ENCODE measurements at places on chromosomes 12 and 14.

- DNase-seq, result no peak
Observed at GRCh38 chr12:94534774-94535509, 75.3 kb upstream of the CEP83 start.

GRCh38 chr12:3341594-3341993 lies 149.4 kb upstream of the PRMT8 start:
- DNase-seq, result no peak

DNA sequence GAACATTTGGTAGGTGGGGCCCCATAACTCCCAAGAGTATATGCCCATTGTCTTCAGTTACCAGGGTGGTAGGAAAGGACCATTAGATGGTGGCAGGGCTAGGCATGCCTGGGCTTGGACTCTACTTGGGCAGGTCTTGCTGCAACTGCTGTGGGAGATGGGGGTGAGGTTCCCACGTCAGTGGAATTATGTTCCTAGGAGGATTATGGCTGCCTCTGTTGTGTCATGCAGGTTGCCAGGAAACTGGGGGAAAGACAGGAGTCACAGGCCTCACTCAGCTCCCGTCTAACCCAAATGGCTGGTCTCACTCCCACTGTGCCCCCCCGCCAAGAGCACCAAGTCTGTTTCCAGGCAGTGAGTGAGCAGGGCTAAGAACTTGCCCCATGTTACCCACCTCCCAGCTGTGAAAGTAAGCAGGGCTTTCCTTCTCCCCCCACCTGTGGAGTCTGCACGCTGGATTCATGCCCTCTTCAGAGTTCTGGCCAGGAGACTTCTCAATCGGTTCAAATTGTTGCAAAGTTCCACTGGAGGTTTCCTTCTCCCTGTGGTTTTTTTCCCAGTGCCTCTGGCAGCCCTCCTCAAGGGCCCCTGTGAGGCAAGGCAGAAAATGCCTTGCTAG lies 337.5 kb downstream of the CCDC91 start:
- DNase-seq, result no peak

- no peak for DNase-seq
Observed at GRCh38 chr14:93010522-93011140, 87.7 kb downstream of the CHGA start.

DNA sequence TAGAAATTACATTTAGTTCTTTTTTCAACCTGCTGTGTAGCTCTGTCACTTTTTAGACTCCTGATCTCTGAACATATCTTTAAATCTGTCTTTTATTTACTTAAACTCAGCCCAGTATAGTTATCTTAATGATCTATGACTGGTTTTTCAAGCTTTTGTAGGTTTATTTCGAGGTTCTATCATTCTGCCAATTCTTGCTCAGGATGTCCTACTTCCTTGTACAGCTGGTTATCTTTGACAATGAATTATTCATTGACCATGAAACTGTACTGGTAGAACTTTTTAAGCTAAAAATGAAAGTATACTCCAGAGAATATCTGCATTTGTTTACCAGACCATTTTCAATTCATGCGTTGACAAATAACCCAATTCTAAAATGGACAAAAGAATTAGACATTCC lies 37.8 kb downstream of the TC2N start:
- no peak for DNase-seq

DNA sequence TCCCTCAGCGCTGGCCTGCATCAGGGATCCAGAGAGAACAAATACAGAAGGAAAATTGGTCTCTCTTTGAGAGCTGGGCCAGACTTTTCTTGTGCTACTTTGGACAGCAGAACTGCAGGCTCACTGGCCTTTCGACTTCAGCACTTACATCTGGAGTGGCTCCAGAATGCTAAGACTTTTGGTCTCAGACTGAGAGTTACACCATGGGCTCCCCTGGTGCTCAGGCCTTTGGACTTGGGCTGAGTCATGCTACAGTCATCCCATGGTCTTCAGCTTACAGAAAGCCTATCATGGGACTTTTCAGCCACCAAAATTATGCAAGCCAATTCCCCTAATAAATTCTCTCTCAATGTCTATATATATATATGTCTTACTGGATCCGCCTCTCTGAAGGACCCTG lies 9.0 kb upstream of the CD163 start:
- DNase-seq, result no peak

GRCh38 chr14:101078170-101078891 lies 174.8 kb upstream of the RTL1 start:
- no peak for DNase-seq

DNA sequence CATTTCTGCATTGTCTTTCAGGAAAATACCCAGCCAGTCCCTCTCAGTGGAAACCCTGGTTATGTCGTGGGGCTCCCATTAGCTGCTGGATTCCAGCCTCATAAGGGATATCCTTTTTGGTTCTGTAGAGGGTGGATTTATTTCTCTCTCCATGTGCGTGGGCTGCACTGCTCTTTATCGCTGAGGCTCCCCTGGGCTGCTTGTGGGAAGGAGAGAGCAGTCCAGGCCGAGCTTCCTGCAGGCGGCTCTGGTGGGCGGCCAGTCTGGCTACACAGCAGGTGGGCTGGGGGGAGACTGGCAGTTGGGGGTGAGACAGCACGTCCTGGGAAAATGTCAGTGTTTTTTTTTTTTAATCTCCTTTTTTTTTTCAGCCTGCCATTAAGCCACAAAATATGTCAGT lies 27.6 kb downstream of the TCTN1 start:
- DNase-seq, result no peak

DNA sequence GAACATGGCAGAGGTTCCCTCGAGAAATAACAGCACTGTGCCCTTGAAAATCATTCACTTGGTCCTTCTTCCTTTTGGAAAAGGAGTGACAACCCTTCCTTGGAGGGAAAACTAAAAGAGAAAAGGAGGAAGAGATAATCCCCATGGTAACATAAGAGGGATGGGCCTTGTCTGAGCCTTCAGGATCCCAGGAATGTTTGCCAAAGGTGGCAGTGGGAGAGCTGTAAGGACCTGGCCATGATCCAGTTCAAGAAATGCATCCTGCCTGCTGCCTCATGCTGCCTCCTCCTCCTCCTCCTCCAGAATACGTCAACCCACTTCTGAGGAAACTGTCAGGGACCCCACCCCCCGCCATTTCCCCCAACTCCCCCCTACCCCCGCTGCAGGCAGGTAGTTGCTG lies 118.8 kb downstream of the KCNK10 start:
- no peak for DNase-seq

DNA sequence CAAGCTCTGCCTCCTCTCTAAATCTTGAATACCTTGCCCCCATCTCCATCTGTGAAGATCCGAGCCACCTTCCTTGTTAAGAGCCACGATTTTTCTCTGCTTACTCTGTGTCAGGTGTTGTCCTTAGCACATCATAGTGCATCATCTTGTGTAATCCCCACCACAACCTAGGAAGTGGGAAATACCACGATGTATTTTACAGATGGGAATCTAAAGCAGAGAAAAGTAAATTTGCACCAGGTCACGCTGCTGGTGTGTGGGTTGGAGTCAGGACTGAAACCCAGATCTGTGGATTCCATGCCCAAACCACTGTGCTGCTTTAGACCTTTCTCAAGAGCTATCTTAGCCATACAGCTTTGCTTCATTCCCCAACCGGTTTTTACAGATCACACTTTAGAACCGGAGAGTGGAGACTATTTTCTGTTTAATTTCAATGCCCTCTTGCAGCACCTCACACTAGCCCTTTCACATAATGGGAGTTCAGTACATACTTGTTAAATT lies 94.6 kb downstream of the PPM1A start:
- no peak for DNase-seq

GRCh38 chr12:25494926-25495325 lies 58.2 kb downstream of the LMNTD1 start:
- DNase-seq, result no peak

DNA sequence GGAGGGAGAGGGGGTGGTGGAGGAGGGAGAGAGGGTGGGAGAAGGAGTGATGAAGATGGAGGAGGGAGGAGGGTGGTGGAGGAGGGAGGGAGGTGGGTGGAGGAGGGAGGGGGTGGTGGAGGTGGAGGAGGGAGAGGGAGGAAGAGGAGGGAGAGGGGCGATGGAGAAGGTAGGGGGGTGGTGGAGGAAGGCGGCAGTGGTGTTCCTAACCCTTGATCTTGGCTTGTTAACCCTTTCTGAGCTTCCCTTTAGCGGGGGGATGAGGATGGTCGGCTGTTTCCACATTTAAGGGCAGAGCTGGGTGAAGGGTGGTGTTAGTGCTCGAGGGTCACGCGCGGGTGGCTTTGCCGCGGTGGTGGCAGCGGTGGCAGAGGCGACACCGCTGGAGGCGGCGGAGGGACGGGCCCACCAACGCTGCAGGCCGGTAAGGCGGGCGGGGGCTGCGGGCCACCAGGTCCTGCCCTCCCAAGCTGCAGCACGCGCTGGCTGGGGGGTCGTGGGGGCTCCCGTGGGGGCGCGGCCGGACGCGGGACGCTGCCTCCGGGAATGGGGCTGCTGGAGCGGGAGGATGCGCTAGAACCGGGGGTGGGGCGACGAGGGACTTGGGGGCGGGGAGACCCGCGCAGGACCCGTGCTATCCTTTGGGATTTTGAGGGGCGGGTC lies 156.3 kb downstream of the PTPN11 start:
- DNase-seq, result no peak

DNA sequence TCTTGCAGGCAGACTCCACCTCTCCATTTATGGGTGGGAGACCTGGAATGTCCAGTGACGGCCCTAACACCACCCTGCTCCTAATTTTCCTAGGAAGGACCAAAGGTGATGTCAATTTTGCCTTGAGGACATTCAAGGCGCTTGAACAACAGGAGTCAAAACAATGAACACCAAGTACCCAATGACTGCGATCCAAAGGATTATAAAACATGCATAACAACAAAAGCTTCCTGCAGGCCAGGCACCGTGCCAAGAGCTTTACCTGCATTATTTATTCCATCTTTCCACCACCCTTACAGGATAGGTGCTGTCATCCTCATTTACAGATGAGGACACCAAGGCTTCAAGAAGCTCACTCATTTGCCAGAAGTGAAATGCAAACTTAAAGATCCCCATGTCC lies 15.2 kb upstream of the FOXN3 start:
- no peak for DNase-seq

DNA sequence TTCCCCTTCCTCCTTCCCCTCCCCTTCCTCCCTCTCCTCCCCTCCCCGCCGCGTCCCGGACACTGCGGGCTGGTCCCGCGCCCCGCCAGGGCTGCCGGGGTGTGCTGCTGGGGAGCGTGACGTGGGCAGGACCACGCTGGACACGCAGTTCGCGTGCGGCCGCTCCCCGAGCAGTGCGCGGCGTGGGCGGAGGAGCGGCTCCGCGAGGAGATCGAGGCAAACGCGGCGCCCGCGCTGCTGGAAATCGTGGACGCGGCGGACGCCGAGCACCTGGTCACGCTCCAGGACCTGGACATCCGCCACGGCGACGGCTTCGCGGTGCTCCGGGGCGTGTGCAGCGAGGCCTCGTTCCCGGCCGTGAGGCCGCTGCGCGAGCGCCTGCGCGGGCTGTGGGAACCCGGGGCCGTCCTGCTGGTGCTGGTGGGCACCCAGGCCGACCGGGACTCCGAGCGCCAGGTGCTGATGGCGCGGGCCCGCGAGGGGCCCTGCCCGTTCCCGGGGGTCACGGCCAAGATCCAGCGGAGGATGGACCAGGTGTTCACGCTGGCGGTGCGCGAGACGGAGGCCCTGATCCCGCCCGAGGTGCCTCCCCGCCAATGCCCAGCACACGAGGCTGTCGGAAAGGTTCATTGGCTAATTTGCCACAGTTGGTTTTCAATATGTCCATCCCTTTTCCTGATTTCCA lies 84.3 kb downstream of the TNFAIP2 start:
- DNase-seq, result no peak

DNA sequence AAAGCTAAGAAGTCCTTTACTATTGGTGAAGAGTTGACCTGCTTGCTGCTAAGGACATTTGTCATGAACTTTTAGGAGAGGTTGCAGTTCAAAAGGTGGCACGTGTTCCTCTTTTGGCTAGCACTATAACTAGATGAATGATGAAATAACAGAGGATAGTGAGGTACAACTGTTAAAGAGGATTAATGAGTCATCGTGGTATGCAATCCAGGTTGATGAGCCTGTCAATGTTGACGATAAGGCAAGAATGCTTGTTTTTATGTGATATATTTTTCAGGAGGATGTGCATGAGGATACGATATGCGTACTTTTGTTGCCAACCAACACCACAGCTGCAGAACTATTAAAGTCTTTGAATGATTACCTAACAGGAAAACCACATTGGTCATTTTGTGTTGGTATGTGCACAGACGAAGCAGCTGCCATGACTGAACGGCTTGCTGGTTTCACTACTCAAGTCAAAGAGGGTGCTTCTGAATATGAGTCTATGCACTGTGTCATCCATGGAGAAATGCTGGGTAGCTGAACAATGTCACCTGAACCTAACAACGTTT lies 10.6 kb downstream of the CEP128 start:
- peak; percentile 77 for DNase-seq

DNA sequence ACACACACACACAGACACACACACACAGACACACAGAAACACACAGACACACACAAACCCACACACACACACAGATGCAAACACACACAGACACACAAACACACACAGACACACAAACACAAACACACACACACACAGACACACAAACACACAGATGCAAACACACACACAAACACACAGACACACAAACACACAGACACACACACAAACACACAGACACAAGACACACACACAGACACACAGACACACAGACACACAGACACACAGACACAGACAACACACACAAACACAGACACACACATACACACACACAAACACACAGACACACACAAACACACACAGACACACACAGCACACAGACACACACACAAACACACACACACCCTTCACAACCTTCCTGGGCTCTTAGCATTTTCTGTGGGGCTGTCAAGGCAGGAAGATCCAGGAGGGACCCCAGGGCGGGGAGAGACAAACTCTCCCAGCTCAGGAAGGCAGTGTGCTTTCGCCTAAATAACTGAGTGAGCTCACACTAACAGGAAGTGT lies 24.2 kb upstream of the INF2 start:
- no peak for DNase-seq

GRCh38 chr14:78631551-78631950 lies 461.4 kb downstream of the NRXN3 start:
- no peak for DNase-seq

DNA sequence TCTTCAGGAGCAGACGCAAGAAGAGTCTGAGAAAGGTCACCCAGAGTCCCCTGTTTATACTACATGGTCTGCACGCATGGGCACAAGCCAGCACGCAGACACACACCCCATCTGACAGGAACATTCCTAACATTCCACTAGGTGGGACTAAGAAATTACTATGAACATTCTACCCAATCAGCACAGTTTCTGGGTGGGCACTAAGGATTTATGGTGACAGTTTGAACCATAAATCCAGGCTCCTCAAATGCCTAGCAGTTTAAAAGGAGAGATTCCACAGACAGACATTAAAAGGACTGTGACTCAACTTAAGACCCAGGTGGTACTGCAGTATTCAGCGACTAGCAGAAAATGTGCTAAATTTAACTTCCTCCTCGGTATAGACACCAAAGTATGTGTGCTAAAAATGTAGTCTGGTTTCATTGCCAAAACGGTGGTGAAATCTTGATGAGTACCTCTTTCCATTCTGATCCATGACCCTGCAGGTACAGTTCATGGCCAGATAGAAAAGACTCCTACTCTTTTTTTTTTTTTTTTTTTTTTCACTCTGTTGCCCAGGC lies 16.2 kb downstream of the ABHD4 start:
- DNase-seq, result no peak
